Globus pallidus (tissue), 1 donor: ENCODE measurements at places on chromosomes 7 and 10.

GRCh38 chr10:102762401-102763015 lies 18.8 kb downstream of the WBP1L start:
- no peak for DNase-seq

GRCh38 chr7:12930534-12930933 lies 243.1 kb downstream of the ARL4A start:
- DNase-seq: no peak

DNA sequence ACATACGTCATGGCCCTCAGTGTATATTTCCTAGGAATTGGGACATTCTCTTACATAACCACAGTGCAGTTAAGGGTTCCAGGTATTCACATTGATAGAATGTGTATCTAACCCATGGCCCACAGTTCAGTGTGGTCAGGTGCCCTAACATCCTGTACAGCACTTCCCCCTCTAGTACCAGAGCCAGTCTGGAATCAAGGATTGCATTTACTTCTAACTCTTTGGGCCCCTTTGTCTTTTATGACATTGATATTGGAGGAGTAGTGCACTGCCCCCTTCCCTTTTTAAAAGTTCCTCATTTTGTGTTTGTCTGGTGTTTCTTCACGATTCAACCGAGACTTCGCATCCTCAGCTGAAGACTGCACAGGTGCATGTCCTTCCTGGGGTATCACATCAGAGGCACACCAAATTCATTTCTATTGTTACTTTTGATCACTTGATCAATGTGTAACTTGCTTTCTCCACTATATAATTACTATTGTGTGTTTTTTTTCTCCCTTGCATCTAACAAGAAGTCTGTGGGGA lies 22.4 kb upstream of the NPFFR1 start:
- DNase-seq: no peak

GRCh38 chr10:48556713-48557112 lies 48.2 kb downstream of the ARHGAP22 start:
- DNase-seq: no peak

DNA sequence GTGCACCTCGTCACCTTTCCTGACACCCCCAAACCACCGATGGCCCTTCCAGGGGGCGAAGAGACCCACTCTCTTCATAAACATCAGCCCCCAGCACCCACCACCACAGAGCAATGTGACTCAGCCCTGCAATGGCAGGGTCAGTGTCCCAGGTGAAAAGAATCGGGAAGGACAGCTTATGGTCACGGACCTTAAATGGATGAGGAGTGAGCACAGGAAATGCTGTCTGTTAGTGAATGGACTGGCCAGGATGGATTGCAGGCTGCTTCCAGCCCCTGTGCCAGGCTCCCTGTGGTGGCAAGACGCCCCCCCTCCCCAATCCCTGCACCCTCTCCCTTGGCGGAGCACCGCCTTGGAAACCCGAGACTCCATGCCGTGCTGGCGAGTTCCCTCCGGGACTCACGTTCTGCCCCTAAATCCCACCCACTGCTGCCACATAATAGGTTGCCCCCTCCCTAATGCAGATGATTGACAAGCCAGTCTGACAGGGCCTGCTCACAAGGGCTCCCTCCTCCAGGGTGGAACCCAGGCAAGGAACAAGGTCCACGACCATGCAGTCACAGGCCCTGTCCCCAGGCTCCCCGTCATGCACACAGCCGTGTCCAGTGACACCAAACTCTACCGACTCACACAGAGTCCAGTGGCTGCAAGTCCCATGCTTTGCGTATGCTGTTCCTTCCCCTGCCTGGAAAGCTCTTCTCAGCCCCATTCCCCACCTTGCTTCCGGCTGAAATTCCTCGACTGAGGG lies 7.3 kb downstream of the ASB13 start:
- no peak for DNase-seq

DNA sequence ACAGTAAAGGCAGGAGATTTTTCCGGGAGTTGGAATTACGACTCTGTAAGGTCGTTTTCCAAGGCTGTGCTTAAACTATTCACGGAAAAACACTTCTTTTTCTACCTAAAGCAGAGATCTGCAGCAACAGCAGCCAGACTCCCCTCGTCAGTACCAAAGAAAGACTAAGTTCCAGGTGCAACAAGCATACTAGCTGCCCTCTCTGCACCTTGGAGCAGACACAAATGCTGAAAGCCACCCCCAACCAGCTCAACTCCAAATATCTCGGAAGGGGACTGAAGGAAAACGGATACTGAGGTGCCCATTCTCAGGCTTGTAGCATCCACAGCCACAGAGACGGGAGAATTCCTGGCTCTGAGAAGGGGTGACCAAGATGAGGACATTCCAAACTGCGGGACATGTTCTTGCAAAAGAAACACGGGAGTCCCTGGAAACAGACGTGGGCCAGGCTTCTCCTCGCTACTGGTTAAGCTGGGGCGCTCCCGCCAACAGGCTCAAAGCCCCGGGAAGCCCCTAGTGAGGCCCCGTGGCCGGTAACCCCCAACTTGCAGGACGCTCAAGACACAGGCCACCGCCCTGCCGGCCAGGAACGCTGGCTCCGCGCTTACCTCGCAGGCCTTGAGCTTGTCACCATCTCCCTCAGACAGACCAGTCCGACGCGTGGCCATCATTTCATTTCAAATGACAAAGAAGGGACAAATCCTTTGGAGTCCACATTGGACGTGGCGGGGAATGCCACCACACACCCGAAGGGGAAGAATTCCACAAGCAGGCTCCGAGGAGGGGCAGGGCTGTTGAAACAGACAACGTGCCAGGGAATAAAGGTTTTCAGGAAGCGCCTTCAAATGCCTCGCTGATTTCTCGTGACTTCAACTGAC lies 2.2 kb downstream of the ARHGAP21 start:
- peak; percentile 51 for DNase-seq

GRCh38 chr10:123318516-123318915 lies 164.3 kb downstream of the BUB3 start:
- no peak for DNase-seq

DNA sequence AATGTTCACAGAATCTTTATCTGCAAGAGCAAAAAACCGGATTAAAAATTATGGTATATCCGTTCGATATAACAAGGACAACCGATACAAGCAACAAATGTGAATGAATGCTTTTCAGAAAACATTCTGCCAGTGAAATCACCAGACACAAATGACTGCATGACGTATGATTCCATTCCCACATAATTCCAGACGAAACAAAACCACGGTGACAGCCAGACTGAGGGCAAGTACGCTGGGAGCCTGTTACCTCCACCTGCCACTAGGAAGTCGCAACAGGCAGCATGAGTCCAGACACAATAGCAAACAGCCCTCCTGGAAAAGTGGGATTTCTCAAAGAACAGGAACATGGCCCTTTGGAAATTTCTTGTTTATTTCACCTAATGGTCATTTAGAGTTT lies 41.7 kb downstream of the MAD1L1 start:
- DNase-seq: no peak

DNA sequence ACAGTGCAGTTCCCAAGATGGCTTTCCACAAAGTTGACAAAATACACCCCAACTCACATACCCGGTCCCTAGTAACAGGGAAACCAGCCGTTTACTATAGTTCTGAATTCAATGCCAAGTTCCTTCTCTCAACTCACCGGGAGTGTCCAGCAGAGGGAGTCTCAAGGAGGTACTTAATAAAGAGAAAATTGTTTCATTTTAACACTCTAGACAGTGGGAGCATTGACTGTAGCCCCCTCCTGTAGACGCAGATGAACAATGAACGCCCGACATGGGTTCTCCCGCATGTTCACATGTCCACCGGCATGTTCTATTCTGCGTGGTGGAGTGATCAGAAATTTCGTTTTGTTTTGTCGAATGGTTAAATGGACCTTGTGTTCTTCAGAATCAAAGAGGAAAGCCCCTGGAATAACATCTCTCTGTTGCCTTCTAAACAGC lies 1.9 kb downstream of the HIPK2 start:
- DNase-seq: peak; percentile 84

DNA sequence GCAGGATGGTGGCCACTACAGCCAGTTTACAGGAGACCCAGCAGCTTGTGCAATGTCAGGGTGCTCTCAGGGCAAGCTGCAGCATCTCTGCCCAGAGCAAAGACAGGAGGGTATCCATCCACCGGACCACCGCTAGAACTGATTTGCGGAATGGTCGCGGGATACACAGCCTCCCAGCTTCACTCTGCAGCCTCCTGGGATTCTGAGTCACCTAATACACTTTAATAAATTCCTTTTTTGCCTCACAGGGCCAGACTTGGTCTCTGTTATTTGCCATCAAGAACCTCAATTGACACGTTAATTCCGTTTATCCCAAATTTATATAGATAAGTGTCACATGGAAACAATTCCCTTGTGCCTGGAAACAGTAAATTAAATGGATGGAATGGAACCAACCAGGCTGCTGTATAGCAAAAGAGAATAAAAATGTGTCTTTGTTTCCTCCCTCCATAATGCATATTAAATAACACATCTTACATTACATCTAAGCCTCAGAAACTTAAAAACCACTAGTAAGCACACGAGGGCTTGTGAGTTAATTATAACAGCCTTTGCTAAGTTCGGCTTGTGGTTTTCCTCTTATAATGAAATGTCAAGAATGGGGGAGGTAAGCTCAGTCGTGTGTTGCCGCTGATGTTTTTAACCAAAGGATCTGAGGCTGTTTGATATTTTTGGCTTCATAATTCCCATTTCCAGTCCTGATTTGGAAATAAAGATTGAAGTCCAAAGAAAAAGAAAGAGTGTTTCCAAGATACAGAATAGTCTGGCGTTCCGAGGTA lies 52.1 kb downstream of the ADRB1 start:
- no peak for DNase-seq
